ENCODE measurements at places on chromosomes 7 and 10.

DNA sequence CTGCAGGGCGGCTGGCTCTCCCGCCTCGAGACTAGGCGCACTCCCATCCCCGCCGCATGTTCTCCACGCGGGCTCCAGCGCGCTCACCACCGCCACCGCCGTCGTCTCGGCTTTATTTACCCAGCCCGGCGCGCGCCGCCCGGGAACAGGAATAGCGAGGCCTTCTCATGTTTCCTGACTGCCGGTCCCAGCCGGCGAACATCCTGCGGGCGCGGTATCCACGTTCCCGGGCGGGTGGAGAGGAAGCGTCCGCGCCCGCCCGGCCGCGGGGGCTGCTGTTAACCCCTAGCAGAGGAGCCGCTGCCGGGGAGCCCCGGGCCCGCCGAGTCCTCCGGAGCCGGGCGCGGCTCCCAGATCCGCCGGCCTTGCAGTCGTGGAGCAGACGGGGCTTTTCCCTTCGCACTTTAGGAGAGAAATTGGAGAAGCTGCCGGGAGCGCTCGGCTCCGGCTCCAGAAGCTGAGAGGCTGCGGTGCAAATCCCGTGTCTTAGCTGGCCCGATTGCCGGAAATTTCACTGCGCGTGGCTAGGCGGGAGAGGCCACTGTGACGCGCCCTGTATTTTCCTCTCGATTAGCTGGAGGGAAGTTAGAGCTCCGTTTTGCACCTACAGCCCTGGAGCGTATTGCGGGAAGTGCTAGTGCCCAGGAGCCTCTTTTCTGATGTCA lies at the start of gene MKX:
Gene MKX, minus strand, starts transcription at position 88 of the 665 bp plus-strand sequence. CDS start 2,404 bp downstream, outside the sequence.
- peak; percentile 41 for DNase-seq

DNA sequence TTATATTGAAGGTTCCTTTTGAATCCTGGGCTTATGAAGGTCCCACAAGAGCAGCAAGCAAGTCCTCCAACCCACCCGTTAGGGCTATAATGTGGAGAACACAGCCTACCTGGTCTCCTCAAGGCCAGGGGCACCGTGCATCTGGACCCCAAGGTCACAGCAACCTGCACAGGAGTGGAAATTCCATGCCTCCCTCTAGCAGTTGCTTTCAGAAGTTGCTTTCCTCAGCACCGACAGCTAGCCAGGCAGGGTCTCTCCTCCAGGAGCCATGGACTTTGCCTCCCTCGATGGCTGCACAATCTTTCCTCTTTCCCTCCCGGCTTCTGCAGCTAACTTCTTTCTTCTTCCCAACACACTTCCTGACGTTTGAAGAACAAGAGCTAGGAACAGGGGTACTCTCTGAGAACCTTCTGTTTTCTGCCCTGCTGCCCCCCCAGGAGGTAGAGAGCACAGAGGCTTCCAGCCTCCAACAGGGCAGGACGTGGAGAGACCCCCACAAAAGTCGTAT lies 149.8 kb downstream of the PTPN20 start:
- DNase-seq, result no peak

DNA sequence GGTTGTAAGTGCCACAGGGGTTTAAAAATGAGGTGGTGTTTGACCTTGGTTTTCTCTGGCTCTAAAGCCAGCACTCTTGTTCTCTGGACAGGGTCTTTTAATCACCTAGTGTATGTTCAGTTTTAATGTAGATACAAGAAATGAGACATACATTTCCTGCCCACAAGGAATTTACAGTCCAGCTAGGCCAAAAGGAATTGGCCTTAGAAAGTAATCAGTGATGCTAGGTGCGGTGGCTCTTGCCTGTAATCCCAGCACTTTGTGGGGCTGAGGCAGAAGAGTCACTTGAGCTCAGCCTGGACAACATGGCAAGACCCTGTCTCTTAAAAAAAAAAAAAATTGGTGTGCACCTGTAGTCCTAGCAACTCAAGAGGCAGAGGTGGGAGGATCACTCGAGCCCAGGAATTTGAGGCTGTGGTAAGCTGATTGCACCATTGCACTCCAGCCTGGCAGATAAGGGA lies 100.2 kb downstream of the LRMDA start:
- no peak for DNase-seq

GRCh38 chr7:69502358-69502757 lies 95.9 kb upstream of the AUTS2 start:
- no peak for DNase-seq

DNA sequence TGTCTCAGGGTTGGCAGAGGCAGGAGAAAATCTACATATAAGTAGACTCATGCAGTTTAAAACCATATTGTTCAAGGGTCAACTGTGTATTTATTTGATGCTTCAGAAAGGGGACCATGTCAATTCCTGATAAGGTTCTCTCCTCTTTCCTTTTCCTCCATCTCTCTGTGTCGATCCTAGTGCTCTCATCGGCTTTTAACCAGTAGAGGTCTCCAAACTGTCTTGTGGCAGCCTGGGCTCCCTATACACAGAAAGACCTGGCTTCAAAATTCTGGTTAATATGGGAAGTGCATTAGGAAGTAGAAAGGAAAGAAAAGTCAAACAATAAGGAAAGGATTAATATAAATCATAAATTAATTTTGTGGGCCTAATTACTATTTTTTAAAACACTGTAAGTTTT lies 304.4 kb upstream of the C7orf33 start:
- DNase-seq, result no peak

DNA sequence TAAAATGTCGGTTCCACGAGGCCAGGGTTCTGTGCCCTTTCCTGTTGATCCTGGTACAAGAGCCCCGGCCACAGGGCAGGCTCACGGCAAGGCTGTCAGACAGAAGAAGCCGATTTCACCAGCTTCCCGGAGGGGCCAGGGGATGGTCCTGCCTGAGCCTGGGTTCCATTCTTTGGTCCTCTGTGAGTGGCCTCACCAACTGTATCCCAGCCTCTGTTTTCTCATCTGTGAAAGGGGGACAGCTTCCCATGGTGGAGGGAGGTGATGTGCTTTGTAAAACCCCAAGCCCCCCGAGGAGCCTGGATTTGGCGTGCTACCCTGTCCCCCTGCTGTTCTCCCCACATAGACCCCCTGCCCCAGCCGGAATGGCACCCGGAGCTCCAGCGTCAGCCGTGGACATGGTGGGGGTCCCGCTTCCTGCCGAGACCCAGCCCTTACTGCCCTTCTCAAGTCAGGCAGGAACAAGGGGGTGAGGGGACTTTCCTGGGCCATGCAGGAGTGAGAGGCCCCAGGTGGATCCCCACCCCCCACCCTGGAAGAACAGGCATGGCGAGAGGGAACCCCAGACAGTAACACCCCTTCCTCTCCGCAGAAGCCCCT lies 28.3 kb upstream of the ELFN1 start:
- no peak for DNase-seq

- no peak for DNase-seq
Observed at GRCh38 chr10:101224910-101225823, 4.1 kb downstream of the LBX1 start.

DNA sequence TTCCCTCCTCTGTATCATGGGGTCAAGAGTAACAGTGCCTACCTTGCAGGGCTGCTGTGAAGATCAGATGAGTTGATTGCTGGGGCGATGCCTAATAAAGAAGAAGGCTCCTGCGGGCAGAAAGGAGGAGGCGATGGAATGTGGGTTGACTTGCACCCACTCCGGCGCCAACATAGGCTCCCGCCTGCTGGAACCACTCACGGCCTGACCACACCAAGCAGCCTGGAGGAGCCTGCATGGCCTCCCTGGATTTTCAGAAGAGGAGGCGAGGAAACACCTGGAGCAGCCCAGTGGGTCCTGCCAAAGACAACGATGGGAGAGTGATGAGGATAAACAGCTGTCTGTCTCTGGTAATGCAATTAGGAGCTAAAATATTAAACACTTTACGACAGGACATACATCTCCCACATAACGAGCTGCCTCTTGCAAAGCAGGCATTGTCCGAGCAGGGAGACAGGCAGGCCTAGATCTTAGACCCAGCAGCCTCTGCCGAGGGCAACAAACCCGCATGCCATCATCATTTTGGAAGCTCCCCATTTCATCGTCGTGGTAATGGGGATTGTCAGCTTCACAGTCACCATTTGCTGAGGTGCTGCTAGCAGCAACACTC lies 302.9 kb upstream of the ZMIZ1 start:
- DNase-seq, result no peak

DNA sequence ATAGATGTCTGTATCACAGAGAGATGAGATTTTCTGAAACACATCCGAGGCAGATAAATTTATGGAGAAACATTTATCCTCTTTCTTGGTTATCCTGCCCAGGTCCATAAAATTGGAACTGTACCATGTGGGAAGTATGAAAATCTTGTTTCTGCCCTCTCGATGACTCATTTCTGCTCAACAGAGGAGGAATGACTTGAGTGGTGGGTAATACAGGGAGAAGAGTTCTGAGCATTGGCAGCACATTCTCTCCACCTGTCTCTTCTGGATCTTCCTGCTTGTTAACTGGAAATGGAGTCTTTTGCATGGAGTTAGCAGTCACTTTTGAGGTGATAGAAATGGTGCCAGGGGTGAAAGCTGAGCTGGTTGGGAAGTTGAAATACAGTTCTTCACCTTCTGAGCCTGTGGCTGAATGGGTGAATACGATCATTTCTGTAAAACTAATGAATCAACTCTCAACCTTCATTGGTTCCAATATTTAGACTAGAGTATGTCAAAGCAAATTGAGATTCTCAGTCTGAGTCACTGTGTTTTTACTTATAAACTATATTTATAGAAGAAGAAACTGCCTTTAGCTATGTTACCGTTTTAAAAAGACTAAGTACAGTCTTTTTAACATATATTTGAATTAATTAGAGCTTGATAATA lies 945.5 kb downstream of the SORCS3 start:
- no peak for DNase-seq

DNA sequence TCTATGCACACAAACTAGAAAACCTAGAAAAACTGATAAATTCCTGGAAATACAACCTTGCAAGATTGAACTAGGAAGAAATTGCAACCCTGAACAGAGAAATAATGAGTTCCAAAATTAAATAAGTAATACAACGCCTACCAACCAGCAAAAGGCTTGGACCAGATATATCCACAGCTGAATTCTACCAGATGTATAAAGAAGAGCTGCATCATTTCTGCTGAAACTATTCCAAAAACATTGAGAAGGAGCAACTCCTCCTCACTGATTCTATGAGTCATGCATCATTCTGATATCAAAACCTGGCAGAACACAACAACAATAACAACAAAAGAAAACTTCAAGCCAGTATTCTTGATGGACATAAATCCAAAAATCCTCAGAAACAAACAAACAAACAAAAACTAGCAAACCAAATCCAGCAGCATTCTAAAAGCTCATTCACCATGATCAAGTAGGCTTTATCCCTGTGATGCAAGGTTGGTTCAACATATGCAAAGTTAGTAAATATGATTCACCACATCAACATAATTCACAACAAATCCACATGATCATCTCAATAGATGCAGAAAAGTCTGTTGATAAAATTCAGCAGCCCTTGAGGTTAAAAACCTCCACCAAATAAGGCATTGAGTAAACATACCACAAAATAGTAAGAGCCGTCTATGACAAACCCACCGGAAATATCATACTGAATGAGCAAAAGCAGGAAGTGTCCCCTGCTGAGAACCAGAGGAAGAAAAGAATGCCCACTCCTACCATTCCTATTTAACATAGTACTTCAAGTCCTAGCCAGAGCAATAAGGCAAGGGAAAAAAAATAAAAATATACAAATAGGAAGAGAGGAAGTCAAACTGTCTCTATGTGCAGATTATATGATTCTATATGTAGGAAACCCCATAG lies 98.2 kb downstream of the PCDH15 start:
- no peak for DNase-seq

GRCh38 chr10:68223535-68224165 lies 8.3 kb downstream of the ATOH7 start:
- no peak for DNase-seq

- no peak for DNase-seq
Observed at GRCh38 chr10:60731134-60731885, 47.0 kb upstream of the CDK1 start.

DNA sequence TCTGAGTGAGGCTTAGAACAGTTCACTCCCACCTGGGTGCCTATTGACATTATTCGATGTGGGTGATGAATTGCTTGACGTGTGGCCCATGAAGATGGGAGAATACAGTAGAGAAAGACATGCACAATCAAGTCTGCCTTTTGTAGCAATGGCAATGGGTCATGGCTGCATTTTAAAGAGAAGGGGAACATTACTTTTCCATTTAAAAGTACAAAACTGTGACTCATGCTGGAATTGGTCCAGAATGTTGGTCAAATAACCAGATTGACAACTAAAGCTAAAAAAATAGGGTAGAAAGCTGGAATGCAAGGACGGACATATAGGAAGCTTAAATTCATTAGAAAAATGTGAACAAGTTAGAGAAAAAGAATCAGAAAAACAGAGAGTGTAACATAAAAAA lies 104.1 kb upstream of the SLC25A13 start:
- DNase-seq, result no peak

DNA sequence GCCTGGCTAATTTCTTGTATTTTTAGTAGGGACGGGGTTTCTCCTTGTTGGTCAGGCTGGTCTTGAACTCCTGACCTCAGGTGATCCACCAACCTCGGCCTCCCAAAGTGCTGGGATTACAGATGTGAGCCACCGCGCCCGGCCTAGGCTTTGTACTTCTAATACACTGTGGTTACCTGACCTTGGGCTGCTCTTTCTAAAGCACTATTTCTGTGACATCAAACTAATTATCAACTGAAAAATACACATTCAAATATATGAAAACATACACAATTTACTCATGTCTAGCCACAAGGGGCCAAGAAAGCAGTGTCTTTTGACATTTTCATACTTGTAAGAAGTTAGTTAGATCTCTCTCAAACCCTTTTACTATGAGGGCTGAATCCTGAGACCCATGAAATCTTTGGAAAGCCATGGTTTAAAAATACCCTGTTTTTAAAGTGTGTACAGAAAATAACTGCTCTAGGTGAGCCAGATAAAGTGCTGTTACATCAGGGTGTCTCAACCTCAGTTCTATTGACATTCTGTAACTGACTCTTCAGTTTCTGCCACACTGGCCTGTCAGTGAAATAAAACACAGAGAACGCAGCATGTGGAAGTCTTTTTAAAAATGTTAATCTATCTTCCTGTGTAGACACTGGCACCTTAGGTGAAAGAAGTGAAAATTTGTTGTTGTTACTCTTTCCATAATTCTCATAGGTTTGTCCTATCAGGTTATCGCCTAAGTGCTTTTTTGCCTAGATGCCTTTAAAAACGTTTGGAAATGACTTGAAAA lies 58.8 kb downstream of the CREM start:
- no peak for DNase-seq

All from NCI-H510A treated with DMSO at 0.1 percent for 48 hours (cell line).